Stimulated activated CD4-positive, alpha-beta T cell treated with anti-CD3 and anti-CD28 coated beads, Interleukin-12 subunit alpha, Interleukin-12 subunit beta, amount 100 ng/mL, for 4 hours (primary cell): ENCODE measurements at places on chromosomes 4 and X.

DNA sequence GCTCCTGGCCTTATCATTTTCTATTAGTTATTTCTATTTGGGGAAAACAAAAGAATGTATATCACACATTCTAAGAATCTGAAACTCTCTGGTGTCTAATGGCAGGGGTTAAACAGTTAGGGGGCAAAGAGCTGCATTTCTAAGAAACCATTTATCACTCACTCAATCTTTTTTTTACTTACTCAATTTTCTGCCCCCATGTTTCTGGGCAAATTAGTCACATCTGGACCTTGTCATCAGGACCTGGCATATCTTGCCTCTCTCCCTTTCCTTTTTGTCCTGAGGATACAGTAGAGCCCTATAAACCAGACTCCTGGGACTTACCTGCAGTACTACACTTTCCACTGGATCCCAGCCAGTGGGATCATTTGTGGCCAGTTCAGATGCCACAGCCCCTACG is 89.1 kb downstream of the ANXA3 start:
- DNase-seq: no peak

DNA sequence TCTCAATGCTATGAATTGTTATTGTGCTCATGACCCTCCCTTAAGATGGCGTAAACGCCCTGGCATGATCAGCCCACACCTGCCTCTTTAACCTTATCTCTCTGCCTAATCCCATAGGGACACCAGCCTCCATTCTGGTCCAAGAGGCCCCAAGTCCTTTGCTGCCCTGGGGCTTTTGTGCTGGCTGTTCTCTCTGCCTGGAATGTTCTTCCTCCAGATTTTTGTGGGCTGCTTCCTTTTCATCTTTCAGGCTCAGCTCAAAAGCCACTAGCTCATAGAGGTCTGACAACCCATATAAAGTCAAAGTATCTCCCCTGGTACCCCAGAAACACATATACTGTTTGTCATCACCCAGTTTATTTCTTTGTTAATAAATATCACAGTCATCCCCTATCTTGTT is 42.4 kb downstream of the APLN start:
- no peak for DNase-seq

- no peak for DNase-seq
Measured at GRCh38 chr4:88549815-88550214, 26.2 kb upstream of the PYURF start.

DNA sequence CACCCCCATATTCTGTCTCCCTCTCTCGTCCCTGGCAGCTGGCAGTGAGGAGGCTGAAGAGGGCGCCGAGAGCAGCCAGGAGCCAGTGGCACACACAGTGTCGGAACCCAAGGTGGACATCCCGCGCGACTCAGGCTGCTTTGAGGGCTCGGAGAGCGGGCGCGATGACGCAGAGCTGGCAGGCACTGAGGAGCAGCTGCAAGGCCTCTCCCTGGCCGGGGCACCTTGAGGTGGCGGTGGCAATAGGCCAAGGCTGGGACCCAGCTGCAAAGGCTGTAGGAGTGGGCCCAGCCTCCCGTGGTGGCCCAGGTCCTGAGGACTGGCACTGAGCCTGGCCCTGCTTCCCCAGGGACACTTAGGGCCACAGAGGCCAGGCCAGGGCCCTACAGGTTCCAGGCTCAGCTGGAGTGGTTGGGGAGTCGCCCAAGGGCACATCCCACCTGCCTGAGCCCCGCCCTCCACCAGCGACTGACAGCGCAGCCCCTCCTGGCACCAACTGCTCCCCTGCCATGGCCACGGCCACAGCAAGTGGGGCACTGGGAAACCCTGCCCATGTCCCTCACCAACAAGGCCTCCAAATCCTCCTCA is 13.9 kb downstream of the SASH3 start:
- no peak for DNase-seq

DNA sequence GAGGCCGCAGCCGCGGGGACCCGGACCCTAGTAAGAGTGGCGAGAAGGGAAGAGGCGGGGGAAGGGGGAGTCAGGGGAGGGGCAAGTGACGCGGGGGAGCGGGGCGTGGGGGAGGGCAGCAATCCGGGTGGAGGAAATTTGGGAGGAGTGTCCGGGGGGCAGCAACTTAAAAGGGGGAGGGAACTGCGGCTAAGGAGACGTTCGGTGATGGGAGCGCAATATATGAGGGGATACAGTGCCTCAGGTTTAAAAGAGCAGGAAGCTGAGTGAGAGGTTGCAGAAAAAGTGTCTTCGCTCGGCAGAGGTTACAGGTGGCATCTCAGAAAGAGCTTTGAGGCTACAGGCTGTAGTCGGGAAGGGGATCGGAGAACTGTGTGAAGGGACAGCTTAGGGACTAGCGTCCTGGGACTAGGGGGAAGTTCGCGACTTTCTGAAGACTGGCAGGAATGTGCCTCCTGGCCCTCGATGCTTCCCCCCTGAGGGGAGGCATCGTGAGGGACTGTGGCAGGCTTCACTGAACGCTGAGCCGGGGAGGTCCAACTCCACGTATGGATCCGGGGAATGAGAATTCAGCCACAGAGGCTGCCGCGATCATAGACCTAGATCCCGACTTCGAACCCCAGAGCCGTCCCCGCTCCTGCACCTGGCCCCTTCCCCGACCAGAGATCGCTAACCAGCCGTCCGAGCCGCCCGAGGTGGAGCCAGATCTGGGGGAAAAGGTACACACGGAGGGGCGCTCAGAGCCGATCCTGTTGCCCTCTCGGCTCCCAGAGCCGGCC is 519 bp downstream of the FOXO4 start:
- no peak for DNase-seq

DNA sequence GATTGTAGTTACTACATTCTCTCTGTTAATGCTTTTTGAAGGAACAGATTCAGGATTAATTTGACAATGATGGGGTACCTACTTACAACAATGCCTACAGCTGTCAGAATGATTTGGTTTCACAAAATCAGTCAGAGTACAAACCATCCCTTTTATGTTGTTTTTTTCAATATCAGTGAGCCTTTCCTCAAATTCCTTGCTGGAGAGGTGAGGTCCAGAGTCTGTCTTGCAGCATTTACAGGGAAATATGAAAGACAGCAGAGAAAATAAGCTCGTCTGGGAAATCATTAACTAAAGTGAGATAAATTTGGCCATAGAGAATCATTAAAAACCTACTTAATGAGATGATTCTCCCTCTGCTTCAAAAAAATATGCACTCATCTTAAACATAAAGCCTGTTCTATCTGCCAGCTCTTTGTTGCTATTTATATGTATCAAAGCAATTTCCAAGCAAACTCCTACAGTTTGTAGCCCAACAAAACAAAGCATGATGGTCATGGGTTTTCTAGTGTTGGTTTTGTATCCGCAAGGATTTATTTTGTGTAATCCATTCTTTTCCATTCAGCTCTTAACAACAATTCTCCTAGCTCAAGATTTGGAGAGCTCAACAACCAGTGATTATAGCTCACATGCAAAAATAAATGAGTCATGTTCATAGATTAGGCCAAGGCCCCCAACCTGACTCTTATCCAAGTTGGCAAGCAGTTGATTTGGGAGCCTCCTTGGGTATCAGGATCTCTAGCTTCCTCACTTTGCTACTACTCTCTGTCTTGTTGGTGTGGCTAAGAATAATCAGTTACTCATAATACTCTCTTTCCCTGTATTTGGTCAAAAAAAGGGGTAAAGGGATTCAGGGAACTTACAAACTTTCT is 222.6 kb downstream of the ENOX2 start:
- no peak for DNase-seq

GRCh38 chr4:179663641-179664429 is 2221.6 kb upstream of the AGA start:
- no peak for DNase-seq

- no peak for DNase-seq
Measured at GRCh38 chr4:25953740-25954139, 39.7 kb downstream of the SMIM20 start.

- no peak for DNase-seq
Measured at GRCh38 chr4:100839712-100840111, 321.9 kb upstream of the EMCN start.

GRCh38 chr4:8304827-8305695 is 35.5 kb downstream of the HTRA3 start:
- no peak for DNase-seq

DNA sequence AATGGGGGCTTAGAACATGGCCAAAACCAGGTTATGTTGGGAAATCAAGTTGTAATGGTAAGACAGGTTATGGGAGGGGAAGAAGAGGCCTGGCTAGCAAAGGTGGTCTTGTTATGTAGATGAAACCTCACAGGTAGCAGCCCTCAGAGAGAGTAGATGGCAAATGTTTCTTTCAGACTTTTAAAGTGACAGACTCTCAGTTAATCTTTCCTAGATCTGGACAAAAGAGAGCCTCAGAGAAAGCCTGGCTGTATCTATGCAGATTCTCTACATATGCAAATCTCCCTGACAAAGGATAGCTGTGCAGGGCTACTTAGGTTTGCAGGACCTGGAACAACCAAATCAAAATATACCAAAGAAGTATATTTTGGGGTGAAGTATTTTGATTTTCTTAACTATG is 284.1 kb upstream of the AMOT start:
- DNase-seq: no peak

DNA sequence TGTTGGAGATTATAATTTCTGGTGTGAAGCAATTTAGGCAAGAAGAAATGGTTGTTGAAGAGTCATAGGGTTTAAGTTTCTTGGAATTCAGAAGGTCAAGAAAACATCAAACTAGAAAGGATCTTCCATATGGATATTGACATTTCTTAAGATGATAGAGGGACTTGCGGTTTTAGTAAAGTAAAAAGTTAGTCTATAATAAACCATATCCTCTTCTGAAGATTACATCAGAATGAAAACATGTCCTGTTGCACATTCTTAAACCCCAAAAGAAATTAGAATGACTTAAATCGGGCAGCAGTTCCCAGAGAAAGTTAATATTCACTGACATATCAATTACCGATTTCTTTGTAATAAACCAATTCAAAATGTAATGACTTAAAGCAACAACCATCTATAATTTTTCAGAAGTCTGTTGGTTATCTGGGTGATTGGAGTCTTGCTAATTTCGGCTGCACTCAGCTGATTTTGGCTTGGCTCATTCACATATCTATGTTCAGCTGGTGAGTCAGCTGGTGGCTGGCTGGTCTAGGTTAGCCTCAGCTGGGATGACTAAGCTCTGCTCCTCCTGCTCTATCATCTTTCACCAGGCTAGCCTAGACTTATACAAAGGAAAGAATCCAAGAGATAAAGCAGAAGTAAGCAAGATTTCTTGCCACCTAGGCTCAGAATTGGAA is 24.4 kb upstream of the DYNLT3 start:
- no peak for DNase-seq

GRCh38 chr4:46073778-46074177 is 50.1 kb downstream of the GABRG1 start:
- DNase-seq: no peak

- DNase-seq: no peak
Measured at GRCh38 chrX:118961866-118962560, 12.4 kb upstream of the LONRF3 start.

GRCh38 chrX:143340190-143340589 is 177.1 kb downstream of the SPANXN3 start:
- DNase-seq: no peak

DNA sequence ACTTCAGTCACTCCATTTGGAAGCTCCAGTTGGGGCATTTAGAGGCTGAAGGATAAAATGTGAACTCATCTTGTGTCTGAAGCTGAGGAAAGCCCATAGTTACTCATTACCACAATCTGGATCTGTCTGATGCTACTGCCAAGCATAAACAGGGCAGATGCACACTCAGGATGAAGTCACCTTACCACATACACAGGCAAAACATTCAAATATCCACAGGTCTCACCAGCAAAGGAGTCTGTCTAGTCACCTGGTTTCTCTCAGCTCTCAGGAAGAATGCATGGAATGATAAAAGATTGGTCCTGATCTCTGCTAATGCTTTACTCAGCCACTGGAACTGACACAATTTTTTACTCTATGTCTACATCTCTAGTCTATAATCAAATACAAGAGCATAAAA is 13.0 kb upstream of the ODAPH start:
- no peak for DNase-seq

GRCh38 chr4:6032249-6033244 is 14.3 kb upstream of the C4orf50 start:
- no peak for DNase-seq

DNA sequence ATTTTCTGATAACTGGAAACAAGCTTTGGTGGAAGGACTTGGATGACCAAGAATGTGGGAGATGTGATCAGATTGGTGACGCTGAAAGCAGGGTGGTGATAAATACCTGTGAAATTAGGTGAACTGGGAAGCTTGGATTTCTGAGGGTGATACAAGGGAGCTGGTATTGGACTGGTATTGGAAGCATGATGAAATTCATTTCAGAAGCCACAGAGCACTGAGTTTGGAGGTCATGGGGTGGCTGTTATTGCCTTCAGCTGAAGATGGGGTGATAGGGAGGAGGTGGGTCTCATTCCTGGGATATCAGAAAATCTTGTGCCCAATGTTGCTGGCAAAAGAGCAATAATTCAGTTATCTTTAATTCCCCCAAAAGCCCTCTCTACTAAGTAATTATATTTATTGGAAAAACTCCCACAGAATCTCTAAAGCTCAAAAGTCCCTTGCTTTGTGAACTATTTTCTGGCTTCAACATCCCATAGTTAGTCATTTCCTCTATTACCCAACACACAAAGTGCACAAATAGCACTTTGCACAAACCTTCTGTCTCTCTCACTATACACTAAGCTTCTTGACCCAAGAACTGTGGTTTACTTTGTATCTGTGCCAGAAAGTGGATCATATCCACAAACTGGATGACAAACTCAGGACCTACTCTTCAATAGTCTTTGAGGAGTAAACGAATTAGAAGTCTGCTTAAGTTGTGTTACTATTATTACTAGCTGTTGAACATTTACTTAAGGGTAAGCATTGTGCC is 23.1 kb upstream of the CAMK2D start:
- no peak for DNase-seq
